ENCODE measurements at places on chromosomes 11 and 22.

GRCh38 chr11:15159085-15159484 lies 44.4 kb downstream of the INSC start:
- no peak for DNase-seq

- DNase-seq, result no peak
Observed at GRCh38 chr11:65479184-65480145, 19.4 kb upstream of the MALAT1 start.

- no peak for DNase-seq
Observed at GRCh38 chr11:84549217-84549616, 1077.9 kb downstream of the DLG2 start.

DNA sequence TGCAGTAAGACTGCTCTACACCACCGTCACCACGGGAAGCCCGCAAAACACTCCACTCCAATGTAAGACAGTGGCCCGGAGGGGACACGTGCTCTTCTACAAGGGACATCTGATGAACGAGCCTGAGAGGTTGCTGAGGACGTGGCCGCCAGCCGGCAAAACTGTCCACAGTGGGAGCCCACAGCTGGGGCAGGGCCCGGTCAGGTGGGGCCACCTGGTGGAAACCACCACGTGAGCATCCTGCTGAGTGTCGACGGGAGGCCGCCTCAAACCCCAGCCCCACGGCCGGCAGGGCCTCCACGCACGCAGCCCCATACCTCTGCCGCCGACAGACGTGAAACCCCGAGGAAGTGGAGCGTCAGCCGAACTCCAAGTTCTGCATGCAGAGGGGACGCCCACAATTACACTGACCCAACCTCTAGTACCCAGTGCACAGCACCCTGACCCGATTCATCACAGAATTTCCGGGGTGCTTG lies 42.6 kb downstream of the BRD1 start:
- no peak for DNase-seq

GRCh38 chr11:36261094-36261493 lies 28.1 kb downstream of the COMMD9 start:
- no peak for DNase-seq

- DNase-seq, result no peak
Observed at GRCh38 chr11:17550450-17551346, 3.6 kb downstream of the OTOG start.

- no peak for DNase-seq
Observed at GRCh38 chr11:100741866-100742625, 55.0 kb downstream of the ARHGAP42 start.

DNA sequence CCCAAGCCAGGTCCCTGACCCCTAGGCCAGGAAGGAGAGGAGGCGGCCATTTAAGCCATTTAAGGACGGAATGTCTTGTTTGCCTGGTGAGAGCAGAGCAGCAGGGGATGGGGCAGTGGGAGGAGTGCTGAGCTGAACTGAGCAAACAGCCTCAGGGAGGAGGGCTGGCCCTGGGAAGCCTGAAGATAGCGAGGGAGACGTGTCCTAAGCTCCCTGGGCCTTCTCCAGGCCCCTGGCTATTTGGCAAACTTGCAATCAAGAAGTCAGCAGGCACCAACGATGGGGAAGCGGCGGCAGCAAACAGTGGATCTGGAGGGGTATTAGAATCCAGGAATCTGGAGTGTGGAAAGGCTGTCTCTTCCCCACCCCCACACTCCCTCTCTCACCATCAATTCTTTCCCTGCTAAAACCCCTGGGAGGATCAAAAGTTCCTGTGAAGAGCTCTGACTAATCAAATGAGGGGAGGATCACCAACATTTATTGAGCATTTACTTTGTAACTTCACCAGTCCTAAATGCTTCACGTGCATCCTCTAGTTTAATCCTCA lies 8.8 kb downstream of the BCL9L start:
- no peak for DNase-seq

DNA sequence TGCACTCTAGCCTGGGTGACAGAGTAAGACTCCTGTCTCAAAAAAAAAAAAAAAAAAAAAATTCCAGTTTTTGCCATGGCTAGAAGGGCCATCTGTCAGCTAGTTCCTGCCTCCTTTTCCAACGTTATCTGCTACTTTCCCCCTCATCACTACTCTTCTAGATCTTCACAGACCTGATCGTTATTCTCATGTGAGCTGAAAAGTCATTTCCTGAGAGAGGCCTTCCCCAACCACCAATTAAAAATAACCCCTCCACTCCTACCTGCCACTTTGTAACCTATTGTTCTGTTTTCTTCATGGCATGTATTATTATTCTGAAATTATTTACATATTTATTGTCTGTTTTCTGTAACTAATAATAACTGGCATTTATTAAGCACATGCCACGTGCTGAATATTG lies 24.2 kb downstream of the SGSM3 start:
- DNase-seq, result no peak

DNA sequence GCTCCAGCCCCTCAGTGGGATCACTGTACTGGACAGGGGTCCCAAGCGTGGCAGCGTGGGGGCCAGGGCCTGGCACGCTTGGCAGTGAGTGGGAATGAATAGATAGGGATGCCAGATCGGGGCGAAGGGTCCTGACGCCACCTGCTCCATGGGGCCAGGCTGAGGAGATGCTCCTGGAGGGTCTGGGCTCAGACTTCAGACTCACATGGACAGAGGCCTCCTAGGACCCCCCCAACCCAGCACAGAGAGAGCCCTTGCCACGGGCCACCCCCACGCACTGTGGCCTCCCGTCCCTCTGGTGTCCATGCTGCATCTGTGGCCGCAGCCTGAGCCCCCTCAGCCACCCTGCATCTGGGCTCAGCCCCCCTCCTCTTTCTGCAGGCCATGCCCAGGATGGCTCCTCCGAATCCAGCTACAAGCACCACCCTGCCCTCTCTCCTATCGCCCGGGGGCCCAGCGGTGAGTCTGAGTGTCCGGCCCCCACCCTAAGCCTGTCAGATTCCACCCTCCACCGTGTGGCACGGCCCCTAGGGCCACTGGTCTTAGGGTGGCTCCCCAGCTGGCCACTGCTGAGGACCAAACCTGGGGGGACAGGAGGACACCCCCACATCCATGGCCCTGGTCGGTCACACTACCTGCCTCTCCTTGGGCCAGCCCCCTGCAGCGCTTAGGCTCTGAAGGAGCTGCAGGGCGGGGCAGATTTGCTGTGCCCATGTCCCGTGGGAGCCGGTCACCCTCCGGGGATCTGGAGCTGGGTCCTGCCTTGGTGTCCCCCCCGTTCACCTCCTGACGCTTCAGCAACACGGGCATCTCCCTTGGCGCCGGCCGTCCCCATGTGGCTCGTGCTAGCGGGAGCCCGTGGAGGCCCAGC lies 2.7 kb downstream of the MUC5AC start:
- no peak for DNase-seq

Measured in esophagus squamous epithelium (tissue), 5 donors.